ENCODE measurements at places on chromosomes 2 and 18.

GRCh38 chr2:220224691-220225543 is 597.5 kb downstream of the SLC4A3 start:
- DNase-seq: no peak

- no peak for DNase-seq
Measured at GRCh38 chr2:152042636-152043615, 55.9 kb downstream of the CACNB4 start.

GRCh38 chr2:38528008-38528442 is 74.7 kb downstream of the HNRNPLL start:
- no peak for DNase-seq

DNA sequence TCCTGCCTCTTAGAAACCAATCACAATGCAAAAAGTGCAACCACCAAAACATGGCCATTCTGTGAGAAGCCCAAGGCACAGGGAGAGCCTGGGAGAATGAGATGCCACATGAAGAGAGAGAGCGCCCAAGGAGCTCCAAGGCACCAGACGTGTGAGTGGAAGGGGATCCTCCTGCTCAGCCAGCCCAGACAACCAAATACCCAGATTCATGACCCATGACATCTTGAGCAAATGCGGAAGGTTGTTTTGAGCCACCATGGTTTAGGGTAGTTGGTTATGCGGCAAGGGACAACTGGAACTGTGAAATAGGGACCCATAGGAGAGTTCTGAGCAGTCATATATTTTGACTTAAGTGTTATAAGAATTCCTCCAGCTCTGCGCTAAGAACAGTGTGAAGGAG is 7.0 kb downstream of the AFF3 start:
- DNase-seq: no peak

GRCh38 chr18:58544179-58544578 is 84.7 kb downstream of the ALPK2 start:
- no peak for DNase-seq

- DNase-seq: no peak
Measured at GRCh38 chr2:159076241-159076640, 107.8 kb downstream of the TANC1 start.

DNA sequence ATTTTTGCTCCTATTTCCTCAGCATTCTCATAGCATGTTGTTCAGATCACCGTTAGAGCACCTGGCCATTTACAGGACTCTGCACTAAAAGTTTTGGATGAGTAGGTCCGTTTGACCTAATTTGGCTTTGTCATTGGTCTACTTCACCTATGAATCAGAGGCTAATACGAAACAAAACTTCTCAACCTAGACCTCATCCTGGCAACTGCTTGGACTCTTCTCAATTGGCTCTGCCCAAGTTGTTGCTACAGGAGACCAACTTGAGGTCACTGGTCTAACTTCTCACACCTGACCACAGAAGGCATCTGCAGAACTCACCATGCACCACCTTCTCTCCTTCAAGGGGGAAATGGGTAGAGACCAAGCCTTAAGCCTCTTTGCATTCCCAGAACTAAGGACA is 663.7 kb downstream of the PLCL1 start:
- DNase-seq: no peak

GRCh38 chr18:10161315-10161714 is 247.5 kb downstream of the VAPA start:
- DNase-seq: no peak

DNA sequence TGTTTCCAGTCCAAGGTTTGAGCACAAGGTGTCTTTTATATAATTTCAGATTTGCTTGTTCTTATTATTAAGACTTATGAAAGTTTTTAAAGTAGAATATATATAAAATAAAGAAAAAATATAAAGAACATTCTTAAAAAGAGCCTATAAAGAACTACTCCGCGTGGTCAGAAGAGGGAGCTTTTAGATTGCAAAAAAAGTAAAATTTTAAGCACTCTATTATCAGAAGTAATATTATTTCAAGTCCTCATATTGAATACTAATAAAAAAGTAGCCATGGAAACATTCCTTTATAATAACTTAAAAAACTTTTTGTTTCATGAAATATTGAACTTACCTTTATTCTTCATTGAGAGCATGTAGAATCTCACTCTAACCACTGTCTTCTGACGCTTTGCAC is 51.4 kb downstream of the LINC00305 start:
- DNase-seq: no peak

DNA sequence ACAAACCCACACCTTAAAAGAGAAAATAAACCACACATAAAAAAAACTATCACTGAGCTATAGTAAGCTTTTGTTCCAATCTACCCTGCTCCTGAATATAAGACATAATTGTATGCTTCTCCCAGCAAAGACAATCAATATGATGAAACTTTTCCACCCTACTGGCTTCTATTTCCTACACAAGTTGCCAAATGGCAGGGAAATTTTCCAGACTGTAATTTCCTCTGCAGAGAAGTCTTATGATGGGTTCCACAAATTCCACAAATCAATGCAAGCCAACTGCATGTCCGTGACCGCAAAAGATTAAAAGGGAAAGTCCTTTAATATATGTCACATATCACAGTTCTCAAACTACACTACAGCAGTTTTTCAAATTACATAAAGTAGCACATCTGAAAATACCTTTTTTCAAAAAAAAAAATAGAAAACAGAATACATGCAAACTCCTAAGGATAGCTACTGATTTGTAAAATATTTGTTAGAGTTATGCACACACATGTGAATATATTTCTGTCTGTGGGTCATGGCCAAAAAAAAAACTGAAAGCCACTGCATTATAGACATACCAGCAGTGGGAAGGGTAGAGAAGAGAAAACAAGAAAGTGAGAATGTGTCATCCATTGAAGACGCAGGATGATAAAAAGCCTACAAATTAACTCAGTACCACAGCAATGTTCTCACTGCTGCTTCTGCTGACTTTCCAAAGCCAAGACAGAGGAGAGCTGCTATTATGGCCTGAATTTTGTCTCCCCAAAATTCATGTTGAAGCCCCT is 61.4 kb downstream of the RPL31 start:
- DNase-seq: no peak

DNA sequence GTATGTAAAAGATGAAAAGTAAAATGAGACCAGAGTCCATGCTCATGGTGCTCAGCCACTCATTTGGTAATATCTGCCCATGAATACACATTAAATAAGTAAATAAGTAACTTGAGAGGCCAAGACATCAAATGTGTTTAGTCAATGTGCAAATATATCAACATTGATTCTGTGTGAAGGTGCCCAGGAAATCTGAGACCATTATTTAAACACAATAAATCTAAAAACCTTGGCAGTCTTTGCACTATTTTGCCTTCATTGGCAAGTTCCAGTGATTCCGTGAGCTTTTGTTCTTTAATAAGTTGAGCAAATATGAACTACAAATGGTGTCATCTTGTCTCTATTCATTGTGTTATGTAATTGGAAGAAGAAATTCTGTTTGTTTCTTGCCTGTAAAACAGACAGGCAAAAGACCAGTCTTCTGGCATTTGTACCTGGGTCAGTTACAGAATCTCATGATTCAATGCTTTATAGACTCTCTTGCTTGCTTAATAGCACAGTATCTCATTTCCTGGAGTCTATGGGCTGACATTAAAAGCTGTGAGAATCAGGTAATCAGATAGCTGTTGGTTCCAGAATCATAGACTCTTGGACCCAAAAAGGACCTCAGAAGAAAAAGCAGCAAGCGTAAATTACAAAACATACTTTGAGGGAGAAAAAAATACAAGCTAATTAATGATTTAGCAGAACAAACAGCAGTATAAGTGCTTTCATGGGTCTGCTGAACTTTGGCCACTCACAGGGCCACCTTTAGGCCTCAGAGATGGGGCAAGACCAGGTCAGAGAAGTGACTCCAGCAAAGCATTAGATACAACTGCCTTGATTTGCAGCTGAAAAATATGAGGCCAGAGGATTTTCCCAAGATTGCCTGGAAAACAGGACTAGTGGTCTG is 20.0 kb upstream of the SERPINB3 start:
- no peak for DNase-seq
